ENCODE measurements at places on chromosomes 5 and 9.

DNA sequence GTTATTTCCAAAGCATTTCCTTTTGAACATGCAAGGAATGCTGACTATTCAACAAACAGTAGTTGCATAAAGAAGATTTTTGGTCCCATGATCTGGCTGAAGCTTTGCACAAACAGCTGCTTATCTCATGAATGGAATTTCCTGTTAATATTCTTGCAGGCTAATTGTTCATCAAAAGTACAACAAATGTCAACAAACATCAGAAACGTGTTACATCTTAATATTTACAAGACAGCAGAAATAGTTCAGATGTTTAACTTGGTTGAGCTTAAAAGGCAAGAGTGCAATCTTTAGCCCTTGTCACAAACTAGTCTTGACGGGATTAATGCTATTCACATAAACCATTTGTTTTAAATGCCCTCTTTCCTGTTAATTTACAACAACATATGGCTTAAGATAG is 47.9 kb upstream of the BASP1 start:
- no peak for DNase-seq

DNA sequence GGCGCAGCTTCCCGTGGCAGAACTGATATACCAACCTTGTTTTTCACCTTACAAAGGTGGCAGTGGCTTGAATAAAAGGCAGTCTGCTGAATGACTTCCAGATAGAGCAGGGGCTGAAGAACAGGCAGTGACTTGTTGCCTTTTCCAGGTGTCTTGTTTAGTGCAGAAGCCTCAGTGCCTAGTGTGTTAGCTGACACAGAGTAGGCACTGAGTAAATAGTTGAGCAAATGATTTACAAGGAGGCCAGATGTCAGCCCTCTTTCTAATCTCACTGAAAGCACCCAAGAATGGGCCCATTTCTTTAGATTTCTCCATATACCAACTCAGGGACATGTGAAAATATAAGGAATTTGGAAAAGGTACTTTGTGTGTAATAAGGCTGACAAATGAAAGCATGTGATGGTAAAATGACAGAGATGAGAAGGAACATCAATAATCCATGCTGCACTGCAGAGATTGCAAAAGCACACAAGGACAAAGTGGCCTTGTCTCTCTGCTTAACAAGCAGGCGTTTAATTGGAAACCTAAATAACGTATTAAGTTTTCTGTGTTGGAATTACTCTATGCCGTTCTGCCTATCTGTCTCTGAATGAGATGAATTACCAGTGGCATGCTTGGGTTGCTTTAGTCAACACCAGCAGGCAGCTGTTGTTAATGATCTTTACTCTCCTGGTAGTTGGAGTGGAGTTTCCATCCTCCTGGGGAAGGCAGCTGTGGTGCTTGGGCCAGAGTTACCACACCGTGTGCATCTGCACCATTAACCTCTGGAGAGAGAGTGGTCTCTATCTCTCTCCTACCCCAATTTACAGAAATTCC is 360.1 kb upstream of the C9orf72 start:
- no peak for DNase-seq

GRCh38 chr9:6671416-6671815 is 25.9 kb upstream of the GLDC start:
- DNase-seq, result no peak

- DNase-seq, result no peak
Measured at GRCh38 chr5:67287510-67288268, 91.1 kb upstream of the CD180 start.

DNA sequence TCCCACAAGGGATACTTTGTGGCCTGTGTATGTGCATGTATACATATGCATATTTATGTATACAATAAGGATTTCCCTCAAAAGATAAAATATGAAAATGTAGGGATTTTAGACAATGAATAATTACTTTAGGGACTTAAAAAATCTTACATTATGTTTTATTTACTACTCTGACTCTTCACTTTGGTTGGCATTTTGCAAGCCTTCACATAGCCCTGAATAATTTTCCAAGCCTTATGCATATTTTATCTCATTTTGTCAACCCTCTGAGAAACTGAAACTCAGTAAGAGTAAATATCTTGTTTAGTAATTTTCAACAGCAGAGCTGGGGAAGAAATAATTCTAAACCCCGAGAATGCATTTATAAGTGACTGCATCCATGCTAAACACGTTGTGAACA is 153.0 kb upstream of the SLC24A2 start:
- DNase-seq, result no peak

DNA sequence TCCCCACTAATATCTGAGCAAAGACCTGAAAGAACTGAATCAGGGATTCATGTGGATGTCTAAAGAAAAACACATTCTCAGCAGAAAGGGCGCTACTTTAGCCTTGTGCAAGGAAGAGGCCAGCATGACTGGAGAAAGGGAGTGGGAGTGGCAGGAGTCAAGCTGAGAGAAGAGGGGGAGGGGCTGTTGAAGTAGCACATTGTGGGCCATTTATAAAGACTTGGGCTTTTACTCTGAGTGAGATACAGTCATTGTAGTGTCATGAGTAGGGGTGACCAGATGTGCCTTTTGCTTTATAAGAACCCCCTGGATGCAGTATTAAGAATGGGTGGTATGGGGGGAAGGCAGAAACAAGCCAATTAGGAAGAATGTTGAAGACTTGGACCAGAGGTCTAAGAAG is 452.8 kb downstream of the ENC1 start:
- no peak for DNase-seq

DNA sequence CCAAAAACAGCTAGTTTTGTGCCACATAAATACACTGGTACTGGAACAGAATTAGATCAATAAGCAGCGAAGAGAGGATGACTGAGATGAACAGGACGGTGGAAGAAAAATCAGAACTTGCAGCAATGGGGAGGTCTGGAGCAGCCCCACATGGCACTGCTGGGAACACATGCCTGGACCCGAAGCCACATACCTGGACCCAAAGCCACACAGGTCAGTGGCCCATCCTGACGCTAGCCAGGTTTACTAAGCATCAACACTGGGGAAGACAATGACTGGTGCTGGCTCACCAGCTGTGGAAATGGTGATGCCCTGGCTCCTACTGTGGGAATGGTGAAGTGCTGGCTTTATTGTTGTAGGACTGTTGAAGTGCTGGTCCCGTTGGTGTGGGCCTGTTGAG is 139.7 kb upstream of the IRX4 start:
- no peak for DNase-seq

DNA sequence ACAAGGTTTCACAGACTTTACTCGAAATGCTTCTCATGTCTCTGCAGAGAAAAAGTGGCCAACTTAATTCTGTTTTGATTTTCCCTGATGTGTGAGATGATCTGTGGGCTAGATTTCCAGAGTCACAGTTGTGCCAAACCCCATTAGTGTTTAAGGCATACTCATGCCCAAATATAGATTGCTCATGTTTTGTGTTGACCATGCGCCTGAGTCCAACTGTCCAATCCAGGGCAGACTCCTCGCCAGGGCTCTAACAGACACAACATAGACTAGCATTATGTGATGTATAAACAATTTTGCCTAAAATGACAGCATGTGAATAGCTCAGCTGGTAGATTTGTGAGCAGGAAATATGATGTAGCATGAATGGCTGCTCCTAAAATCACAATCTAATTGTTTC is 128.1 kb downstream of the PRDM6 start:
- DNase-seq, result no peak

- no peak for DNase-seq
Measured at GRCh38 chr5:140603734-140604133, 29.2 kb downstream of the CD14 start.

GRCh38 chr5:88890070-88890781 is 7.2 kb upstream of the MEF2C start:
- no peak for DNase-seq

DNA sequence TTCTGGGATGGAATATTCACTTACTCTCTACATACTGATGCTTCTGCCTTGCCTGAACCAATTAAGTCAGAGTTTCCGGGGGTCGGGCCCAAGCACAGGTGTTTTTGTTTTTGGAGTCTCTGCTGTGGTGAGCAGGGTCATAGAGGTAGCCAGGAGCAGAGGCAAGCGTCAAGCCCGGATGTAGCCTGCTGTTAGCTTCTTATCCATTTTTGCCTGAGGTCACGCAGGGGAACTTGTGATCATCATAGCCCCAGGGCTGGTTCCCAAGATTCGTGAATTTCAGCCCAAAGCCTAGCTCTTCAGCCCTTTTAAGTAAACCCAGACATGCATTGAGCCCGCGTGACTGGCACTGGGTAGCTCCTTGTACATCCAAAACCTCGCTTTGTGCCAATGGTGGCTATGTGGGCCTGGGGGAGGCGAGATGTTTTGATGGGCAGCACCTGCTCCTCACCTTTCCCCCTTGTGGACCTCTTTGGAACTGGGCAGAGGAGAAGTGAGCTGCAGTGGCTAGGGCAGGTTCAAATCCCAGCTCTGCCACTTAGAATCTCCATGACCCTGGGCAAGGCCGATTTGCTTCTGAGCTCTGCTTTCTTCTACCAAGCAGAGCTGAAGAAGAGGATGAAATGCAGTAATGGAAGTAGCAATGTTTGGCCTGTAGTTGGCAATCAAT is 33.7 kb downstream of the FGF18 start:
- no peak for DNase-seq

- DNase-seq, result no peak
Measured at GRCh38 chr5:128681764-128682592, 143.9 kb upstream of the FBN2 start.

DNA sequence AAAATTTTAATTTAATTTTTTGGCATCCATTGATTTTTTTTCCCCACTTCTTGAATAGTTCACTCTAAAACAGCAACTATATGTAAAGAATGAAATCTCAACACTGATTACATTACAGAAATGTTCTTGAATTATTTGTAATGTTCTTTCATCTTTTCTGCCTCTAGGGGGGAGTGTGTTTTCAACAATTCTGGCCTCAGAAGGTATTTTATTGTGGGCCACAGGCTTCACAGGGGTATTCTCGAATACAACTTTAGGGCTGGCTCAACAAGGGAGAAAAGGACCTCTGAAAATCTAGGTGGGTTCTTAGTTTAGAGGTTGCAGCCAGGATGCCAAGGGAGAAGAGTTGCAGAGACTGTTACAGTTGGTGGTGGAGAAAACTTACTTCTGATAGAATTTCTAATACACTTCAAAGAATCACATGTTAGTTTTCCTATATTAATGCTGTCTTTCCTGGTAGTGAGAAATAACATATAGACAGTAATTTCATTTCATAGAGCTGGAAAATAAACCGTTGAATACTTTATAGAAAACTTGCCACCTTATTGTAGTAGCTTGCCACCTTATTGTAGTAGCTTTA is 3.6 kb upstream of the NPR3 start:
- DNase-seq, result no peak

GRCh38 chr5:174775081-174775480 is 50.7 kb downstream of the MSX2 start:
- no peak for DNase-seq

DNA sequence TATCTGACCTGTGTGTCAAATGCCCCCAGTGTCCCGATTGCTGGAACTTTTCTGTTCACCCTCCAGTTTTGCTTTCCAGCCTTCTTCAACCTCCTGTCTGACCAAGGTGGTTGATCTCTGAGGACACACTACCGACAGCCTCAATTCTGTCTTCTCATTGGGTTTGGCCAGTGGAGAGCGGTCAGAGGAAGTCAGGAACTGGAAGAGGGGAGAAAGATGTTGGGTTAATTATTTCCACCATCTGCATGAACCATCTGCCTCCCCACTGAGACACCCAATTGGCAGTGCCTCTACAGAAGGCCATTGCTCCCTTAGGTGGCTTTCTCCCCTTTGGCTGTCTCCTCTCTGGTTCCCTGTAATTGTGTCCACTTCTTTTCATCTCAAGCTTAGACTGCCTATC is 154.3 kb upstream of the RAI14 start:
- DNase-seq, result no peak

- no peak for DNase-seq
Measured at GRCh38 chr5:321230-321725, at the start of gene AHRR. Gene AHRR (plus strand): TSS chr5:321714. CDS start chr5:343903, 22,189 bp downstream.

DNA sequence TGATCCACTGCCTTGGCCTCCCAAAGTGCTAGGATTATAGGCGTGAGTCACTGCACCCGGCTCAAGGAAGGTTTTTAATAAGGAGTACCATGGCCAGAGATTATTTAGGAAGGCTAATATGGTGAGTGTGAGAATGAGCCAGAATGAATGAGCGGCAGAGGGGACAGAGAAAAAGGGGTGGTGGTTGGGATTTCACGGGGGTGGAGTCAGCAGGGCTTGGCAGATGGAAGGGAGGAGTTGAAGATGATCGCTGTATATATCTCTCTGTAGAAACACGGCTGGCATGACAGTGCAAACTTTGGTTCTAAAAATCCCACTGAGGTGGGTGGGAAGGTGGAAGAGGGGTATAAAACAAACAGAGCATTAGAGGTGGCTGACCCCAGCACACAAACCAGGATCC is 176.7 kb upstream of the TBC1D2 start:
- no peak for DNase-seq

DNA sequence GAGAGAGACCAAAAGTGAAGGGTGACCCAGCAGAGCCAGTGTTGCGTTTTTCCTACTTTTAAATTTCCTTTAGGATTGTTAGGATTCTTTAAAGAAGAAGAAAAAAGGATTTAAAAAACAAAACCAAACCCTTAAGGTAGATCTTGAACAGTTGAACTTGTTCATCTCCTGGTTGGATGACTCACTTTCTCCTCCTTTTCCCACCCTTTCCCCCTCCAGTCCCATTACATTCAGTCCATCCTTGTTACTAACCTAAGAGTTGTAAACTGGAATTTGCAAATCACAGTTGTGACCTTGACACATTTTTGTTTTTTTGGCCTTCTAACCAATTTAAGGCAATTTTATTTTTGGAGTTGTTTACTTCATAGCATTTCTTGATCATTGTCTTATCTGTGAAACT is 289.2 kb downstream of the ARHGAP26 start:
- DNase-seq, result no peak

DNA sequence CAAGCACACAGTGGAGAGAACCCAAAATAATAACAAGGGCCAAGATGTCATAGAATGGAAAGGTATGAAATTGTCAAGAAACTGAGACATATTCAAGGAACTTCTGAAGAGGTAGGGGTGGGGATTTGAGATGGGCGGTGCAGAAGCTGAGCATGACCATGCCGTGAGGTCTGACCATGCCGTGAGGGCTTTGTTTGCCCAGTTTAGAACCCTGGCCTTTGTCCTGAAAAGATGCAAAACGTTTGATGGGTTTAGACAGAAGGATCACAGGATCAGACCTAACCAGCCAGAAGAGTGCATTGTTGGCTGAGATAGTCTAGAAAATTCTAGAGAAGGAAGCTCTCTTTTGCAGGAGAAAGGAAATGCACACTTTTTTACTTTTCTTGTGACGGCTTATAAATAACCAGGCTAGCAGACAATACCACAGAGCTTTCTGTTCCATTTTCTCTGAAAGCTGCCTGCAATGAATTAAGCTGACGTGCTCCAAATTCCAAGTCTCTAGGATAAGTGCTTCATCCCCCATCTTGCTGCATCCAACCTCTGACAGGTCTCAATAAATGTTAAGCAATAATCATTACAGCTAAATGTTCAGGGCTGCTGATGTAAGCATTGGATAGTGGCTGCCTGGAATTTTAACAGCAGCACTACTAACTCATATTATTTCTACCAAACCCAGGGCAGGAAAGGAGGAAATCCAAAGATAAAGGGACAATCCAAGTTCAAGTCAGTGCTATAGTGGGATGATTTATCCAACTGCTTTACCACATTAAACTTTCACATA is 110.9 kb upstream of the IL6ST start:
- no peak for DNase-seq

GRCh38 chr9:76023715-76024195 is 133.3 kb downstream of the PCSK5 start:
- DNase-seq, result no peak

- no peak for DNase-seq
Measured at GRCh38 chr9:26324786-26325443, 567.7 kb downstream of the CAAP1 start.
